MV-4-11 (cell line): ENCODE measurements at places on chromosomes 7 and 10.
A peak's percentile ranks its signal among the peaks of the same experiment; 100 is the strongest.

DNA sequence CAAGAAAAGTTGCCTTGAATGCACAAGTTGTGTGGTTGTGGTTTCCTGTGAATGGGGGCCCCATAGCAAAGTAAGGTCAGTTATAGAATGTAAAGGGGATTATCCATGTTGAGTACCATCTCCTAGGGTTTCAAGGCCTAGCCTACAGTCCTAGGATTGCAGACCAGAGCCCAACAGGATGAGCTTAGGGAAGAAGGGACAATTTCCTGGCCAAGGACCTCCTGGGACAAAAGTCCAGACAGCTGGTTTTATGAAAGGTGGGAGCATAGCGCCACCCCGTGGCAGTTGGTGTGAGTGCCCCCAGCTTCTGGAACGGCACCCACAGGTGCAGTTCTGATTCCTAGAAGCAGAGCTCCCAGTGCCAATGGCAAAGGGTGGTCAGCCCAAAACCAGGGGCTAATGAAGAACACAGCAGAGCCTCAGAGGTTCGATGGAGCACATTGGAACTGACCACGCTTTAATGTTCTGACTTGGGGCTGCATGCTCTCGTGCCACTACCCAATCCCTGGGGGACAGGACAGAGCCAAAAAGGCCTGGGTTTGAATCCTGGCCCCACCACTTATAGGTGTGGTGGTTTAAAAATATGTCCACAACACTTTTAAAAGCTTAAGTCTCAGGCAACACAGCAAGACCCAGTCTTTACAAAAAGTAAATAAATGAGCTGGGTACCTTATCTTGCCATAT, 25.8 kb upstream of the TMEM120A start:
- DNase-seq = peak; percentile 36

DNA sequence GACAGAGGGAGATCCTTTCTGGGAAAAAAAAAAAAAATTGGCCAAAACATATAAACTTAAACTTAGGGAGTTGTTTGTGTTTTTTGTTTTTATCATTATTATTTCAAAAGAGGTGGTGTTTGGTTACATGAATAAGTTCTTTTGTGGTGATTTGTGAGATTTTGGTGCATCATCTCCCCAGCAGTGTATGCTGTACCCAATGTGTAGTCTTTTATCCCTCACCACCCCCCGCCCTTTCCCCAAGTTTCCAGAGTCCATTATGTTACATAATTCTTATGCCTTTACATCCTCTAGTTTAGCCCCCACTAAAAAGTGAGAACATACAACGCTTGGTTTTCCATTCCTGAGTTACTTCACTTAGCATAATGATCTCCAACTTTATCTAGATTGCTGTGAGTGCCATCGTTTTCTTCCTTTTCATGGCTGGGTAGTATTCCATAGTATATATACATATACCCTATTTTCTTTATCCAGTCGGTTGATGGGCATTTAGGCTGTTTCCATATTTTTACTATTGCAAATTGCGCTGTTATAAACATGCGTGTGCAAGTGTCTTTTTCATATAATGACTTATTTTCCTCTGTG, 148.1 kb upstream of the ZNF92 start:
- DNase-seq = no peak

DNA sequence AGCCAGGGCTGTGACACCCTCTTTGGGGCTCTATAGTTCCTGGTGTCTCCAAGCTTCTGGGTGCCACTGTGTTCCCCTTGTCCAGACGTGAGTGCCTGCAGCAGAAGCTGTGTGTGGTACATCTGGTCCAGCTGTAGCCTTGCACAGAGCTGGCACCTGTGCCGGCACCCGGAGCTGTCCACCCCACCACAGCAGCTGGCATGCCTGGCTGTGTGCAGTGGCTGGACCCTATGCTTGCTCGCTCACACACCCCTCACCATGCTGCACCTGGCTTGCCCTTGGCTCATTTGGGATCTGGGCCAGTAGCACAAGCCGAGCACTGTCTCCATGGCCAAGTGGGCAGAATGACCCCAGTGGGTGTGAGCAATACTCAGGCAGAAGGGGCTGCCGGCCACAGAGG, 10.6 kb downstream of the DNAJB9 start:
- DNase-seq = no peak

DNA sequence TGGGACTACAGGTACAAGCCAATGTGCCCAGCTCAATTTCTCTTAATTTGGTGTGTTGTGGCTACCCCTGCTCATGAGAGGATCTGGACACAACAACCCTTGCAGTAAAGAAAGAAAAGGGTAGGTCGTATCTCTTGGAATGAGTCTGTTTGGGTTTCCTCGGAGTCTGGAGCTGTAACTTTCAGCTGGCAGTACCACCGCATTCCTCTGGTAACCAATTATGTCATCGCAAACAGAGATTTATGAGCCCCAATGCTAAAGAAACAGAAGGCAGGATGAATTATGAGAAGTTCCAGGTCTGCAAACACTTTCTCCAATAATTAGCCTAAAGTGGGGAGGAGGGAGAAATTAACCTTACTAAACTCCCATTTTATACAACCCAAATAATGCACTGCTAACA, 186.6 kb upstream of the NRP1 start:
- DNase-seq = no peak

GRCh38 chr7:38220452-38220851, 42.4 kb downstream of the STARD3NL start:
- DNase-seq = peak; percentile 14

- DNase-seq = no peak
Observed at GRCh38 chr7:138661069-138661635, 40.0 kb downstream of the SVOPL start.

DNA sequence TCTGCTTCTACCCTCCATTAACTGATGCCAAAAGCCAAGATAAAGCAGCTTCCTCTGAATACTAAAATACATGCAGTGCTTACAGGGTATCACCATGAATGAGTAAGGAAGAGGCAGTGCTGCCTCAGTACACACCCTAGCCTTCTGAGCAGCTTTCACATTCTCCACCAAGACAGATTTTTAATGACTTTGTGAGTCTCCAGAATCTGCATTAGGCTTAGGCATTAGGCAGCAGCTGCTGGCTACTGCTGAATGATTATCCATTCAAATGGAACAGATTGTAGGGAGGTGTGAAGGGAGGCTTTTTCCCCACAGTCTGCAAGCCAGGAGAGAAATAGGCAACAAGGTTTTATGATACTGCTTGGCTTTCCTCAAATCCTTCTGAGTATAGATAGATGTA, 1226.7 kb upstream of the LRRN3 start:
- no peak for DNase-seq

GRCh38 chr10:110881247-110881646, 9.5 kb downstream of the PDCD4 start:
- no peak for DNase-seq

GRCh38 chr10:120997756-120998155, 146.6 kb downstream of the WDR11 start:
- DNase-seq = no peak

DNA sequence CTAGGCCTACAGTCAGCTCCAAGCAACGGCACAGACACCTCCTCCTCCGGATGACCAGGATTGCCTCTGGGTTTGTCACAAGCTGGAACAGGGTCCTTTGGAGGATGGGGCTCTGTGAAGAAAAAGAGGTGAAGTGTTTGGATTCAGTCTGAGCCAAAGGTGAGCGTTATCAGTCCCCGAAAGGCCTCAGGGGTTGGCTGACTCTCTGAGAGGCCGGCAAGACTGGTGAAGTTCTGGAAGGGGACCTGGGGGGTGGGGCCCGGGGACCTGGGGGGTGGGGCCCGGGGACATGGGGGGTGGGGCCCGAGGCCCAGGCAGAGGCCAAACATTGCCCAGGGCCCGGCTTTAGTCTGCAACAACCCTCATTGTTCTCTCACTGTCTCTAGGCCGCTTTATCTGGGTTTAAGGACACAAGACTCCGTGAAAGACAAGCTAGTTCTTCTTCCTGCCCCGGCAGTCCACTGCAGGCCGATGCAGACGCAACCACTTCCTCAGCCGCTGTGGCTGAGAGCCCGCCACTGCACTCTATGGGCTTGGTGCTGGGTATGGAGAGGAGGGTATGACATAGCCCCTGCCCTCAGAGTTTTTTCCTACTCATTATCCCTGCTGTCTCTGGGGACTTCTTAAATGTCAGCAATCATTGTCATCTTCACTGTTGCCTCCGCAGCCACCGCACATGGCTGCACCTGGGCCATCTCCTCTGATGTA, 27.4 kb upstream of the PSAP start:
- DNase-seq = peak; percentile 66

DNA sequence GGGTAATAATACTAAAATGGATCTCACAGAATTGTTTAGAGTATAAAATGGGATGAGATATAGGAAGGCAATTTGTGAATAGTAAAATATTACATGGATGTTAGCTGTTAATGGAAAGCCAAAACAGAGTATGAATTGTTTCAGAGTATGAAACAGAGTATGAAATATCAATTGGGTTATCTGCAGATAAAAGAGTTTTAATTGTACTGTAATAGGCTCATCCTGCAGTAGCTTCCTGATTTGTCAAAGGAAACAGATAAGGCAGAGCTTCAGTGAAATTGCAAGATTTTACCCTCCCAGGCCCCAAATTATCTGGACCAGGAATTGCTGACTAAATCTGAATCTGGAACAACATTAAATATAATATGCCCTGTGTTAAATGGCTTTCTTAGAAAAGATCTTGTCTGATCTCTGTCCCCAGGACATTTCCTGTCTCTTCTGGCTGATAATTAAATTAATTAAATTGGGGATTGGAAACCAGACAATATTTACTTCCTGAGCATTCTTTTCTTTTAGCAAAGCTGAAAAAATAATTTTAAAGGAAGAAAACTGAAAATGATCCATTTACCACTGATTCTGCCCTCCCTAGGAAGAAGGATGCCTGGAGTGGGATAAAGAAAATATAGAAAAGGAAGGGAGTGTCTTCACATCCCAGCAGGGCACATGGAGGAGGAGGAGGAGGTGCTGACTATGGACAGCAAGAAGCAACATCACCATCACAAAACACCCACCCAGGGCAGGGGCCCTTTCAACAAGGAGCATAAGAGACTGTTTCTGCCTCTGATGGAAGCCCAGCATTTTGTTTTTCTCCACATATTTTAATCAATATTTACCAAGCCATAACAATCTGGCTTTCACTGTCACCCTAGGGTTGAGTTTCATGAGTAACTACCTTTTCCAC, 18.5 kb downstream of the PTN start:
- DNase-seq = no peak

- no peak for DNase-seq
Observed at GRCh38 chr7:97697396-97697795, 34.5 kb upstream of the TAC1 start.

GRCh38 chr10:69934768-69935167, 117.9 kb upstream of the MACROH2A2 start:
- DNase-seq = no peak

DNA sequence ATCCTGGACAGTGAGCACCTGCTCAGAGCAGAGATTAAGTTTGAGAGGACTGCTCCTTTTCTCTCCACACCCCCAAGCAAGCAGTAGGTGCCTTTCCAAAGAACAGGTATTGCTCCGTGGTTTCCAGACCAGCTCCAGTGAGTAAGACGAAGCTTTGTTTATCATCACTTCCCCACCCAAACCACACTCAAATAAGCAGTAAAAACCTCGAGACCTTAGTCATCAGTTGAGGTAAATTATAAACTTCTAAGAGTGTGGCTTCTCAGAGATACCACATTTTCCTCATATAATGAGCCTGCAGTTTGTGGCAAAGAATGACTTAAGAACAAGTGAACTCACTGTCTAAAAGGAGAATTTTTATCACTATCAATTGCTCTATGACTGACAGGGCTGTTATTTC, 50.0 kb upstream of the GRB10 start:
- DNase-seq = peak; percentile 63

DNA sequence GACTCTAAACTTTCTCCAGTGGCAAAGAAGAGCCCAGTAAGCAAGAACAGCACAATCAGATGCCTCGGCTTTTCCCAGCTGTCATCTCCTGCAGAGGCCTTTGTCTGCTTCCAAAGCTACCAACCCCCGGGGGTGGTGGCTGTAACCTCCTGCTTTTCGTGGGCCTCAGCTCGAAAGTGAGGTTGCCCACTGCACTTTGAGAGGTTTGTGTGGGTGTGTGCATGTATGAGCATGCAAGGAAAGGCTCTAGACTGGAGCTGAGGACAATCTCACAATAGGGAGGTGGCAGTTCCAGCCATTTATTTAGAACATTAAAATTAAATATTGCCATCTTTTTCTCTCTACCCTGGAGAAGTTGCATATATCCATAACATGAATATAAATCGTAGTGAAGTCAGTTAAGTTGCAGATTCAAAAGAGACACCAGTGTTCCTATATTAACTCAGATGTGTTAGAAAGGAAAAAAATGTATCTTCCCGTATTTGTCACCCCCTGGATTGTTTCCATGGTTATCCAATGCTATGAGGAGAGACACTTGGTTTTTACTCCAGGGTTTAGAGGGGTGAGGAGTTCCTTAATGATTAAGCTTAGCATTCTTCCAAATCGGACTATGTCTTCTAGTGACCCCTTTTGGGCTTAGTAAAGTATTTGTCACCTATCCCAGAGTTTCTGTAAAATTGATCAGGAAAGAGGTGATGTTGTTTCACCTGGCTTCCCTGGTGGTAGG, 781.1 kb downstream of the INHBA start:
- no peak for DNase-seq

DNA sequence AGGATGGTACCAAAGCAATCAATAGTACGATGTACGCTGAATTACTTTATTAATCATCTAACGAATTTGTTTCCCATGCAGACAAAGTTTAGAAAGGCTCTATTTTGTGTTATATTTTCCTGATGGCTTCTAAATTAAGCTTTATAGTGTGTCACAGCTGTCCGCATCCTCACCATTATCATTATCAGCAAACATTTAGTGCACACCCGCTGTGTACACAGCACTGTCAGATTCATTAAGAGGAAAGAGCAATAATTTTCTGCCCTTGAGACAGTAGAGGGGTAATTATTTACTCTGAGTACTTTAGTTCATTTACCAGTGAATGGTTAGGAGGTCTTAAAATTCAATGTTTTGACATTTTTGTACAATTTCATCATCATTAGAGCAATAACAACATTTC, 233.3 kb upstream of the PTPRZ1 start:
- no peak for DNase-seq

DNA sequence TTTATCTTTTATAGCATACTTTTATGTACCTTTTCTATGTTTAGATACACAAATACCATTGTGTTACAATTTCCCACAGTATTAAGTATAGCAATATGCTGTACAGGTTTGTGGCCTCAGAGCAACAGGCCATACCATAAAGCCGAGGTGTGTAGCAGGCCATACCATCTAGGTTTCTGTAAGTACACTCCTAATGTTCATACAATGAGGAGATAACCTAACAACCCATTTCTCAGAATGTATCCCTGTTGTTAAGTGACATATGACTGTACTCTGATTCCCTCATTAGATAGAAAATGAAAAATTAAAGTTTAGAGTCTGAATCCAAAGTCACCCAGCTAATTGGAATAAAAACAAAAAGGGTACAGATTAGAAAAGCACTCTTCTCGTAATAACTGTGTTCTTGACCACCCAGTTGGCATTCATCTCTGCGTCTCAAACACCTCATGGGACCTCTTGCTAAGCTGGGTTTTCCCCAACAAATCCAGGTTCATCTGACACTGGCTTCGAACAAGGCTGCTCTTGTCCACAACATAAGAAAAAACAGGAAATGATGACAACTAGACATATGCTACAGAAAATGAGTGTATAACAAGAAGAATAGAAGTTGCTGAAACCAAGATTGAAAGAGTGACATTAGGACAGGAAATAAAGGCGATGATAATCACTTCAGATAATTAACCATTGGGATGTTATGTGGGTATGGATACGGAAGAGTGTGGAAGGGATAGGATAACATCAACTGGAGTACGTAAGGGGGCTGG, 1.4 kb downstream of the NDUFB8 start:
- peak; percentile 12 for DNase-seq

- DNase-seq = no peak
Observed at GRCh38 chr7:28104811-28105210, 75.8 kb downstream of the JAZF1 start.
